Inflammatory macrophage treated with lipopolysaccharide for 1 hour (primary cell): ENCODE measurements at places on chromosomes 2 and 18.

DNA sequence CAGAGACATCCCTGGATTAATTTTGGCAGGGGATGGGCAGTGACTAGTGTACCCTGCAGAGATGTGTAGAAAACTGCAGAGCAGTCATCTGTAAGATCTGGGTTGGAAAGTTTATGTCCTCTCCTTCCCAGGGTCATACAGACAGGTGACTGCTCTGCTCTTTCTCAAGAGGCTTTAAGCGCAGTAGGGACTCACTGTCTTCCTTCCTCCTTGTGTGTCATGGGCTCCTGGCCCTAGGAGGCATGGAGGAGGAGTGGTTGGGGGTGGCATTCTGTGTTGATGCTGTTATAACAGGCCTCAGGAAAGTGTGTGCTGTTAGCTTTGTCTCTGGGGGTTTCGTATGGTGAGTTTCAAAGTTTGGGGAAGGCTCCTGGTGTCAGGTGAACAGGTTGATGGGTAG, 130.5 kb upstream of the MGAT5 start:
- peak; percentile 37 for DNase-seq

DNA sequence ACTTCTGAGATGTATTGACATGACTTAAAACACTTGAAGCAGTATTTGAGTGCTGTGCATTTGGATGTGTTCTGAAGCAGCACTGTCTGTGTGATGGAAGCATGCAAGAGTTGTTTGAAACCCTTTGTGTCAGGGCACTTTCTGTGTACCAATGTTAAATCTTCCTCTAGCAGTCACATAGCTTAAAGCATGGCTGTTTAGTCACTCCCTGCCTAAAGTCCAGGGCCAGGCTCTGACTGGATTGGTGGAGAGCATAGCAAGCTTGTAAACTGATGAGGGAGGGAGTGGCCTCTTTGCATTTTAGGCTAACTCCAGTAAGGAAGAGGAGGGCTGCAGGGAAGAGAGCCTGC, 73.5 kb downstream of the MYO1B start:
- no peak for DNase-seq

DNA sequence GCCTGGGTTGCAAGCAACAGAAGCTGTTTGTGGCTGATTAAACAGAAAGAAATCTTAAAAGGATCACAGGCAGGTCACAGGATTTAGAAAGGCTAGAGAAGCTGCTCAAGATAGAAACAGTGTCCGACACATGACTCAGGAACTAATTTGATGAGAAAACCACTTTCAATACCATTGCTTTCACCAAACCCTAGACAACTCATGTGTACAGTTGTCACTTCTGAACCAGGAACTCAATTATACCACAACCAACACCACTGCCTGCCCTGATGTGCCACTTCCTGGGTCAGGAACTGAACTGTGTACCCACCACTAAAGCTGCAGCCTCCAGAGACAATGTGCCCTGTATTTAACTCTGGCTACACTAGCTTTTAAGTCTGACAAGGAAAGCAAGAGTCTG, 56.0 kb downstream of the TMEM247 start:
- DNase-seq: peak; percentile 53

- DNase-seq: no peak
These were observed 1.5 kb downstream of the RND3 start for GRCh38 chr2:150485871-150486538.

DNA sequence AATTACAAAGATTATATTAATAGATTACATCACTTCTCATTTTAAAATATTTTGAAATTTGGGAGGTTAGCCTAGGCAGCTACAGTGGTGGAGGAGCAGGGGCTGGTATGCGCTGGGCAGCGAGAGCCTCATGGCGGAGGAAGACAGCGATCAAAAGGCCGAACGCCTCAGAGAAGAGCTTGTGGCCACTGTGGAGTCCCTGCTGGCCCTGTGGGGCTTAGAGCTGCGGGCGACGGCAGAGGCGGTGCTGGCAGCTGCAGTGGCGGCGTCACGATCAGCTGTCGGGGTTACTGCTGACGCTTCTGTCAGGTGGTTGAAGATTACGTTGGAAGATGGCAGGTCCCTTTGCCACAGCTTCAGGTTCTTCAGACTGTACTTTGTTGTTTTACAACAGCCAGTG, 87.4 kb downstream of the ROCK2 start:
- no peak for DNase-seq

DNA sequence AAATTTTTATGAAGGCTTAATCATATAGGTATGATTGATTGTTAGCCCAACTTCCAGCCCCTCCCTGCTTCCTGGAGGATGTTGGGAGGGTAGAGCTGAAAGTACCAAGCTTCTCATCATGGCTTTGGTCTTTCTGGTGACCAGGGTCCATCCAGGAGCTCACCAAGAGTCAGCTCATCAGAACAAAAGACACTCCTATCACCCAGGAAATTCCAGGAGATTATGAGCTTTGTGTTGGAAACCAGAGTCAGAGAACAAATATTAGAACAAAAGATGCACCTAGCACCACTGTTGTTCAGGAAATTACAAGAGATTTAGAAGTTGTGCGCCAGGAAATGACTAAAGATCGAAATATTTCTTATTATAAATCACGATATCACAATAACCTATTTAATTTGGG, 119.9 kb upstream of the THUMPD2 start:
- no peak for DNase-seq

- no peak for DNase-seq
These were observed 57.1 kb downstream of the PKP4 start for GRCh38 chr2:158513841-158514240.

DNA sequence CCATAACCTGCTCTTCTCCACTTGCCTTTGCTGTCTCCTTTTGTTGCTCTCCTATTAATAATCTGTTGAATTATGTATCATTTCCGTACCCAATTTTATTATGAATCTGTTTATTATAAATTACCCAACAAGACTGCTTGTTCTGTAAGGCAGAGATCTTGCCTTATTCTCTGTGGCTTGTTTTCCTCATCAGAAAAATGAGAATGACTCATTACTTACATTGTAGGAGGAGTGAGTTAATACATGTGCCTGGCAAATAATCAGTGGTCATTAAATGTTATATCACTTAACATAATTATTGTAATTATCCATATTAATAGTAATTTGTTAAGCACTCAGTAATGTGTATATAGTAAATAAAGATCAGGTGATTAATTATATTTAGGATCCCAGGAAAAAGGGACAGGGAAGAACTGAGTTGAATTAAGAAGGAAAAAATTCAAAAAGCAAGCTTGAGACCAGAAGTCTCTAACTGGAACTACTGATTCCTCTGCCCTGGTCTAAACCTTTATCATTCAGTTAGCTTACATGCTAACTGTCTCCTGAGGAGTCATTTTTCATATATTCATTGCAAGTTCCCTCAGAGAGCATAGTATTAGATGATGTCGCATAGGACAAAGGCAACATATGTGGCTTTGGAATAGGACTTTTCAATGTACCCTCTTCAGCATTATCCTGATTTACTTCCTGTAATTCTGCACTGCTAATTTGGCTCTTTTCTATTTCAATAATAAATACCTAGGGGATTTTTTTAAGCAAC, 335.7 kb downstream of the GALNT13 start:
- DNase-seq: no peak

GRCh38 chr2:8247905-8248622, 433.8 kb upstream of the ID2 start:
- no peak for DNase-seq

DNA sequence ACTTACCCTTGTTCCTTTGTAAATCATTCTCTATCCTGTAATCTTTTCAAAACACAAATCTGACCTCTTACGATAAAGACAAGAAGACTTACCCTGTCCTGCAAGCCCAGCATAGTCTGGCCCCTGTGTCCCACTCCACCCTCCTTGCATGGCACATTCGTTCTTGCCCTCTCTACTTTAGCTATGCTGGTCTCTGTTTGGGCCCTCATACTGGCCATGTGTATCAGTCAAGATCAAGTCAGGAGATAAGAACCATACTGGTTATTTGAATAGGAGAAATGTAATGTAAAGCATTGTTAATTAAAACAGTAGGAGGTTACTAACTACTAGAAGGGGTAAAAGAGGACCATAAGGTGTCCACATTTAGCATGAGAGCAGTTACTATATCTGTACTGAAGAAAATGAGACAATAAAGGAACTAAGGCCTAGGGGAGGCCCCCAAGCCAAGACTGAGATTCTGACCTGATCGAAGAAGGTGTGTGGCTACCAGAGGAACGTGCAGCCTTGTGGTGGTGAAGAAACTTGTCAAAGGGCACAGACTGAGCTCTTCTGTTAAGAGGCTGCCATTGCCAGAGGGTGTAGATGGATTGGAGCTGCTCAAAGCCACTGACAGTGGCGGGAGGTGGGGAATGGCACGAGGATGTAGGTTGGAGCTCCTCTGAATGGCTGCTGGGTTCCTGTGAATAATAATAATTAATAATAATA, 80.8 kb downstream of the KCTD18 start:
- no peak for DNase-seq

GRCh38 chr2:222456479-222457077, 32.2 kb downstream of the SGPP2 start:
- no peak for DNase-seq

- no peak for DNase-seq
These were observed at the start of gene YES1 for GRCh38 chr18:811892-812375. TSS of gene YES1 (minus strand) at chr18:812242. CDS start at chr18:756827, 55,415 bp downstream.

DNA sequence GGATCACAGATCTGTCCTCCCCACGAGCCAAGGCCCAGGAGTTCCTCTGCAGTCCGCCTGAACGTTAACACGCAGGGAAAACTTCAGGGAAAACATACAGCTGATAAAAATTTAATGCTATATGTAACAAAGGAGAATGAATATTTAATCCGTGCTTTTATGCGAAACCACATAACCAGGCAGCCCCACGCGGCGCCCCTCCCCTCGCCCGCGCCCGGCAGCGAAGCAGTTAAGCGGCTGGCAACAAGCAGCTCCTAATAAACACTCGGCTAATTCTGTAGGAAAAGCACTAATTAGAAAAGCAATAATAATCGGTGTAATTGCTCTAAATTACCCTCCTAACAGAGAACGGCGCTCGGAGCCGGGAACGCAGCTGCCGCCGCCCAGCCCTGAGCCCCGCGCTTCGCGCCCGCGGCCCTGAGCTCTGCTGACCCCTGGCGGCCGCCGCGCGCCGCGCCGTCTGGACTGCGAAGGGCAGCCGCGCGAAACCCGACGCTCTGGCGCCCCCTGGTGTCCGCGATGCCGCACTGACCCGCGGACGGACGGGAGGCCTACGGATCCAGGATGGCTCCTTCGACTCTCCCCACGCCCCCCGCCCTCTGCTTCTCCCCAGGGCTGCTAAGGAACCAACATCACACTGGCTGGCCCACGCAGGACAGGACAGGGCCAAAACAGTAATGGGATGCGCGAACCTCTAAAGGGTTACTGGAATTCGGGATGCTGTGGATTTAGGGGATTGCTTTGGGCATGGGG, 181.4 kb downstream of the SMAD2 start:
- peak; percentile 54 for DNase-seq

GRCh38 chr2:118065921-118066511, 22.3 kb upstream of the INSIG2 start:
- DNase-seq: no peak

DNA sequence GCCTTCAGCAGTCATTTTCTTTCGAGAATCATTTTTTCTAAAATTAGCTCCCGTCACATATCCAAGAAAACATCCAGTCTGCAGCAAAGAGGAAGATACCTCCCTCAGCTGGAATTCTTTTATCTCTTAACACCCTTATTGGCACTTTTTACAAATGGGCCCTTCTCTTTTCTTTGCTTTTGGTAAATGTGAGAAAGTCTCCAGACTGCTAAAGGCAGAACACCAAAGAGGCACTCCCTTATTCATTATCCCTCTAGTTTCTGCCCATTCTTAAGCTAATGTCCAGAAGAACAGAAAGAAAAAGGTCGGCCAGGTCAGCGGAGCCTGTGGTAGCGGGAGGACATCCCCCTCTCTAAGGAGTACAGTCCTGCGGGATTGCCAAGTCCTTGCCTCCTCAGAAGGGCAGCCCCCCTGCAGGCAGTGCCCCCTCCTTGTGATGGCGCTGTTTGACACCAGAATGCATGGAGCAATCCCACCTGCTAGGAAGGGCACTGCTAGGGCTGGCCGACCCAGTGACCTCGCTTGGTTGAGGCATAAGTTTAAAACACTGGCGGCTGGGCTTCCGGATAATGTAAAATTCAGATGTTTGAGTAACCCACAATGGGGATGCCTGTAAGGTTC, 34.0 kb downstream of the ST6GAL2 start:
- no peak for DNase-seq

DNA sequence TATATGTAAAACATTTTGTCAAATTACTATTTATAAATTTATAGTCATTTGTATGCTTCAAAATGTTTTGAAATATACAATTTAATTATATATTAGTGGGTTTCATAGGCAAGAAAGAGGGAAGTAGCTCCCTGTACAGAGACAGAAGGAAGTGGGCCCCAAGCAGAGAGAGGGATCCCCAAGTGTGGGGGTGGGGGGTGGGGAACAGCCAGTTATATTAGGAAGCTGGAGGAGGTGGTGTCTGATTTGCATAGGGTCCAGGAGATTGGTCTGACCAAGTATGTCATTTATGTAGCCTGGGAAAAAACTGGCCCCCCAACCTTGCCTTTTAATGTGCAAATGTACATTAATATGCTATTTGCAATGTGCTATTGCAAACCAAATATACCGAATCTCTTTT, 76.5 kb upstream of the ZSWIM2 start:
- no peak for DNase-seq

DNA sequence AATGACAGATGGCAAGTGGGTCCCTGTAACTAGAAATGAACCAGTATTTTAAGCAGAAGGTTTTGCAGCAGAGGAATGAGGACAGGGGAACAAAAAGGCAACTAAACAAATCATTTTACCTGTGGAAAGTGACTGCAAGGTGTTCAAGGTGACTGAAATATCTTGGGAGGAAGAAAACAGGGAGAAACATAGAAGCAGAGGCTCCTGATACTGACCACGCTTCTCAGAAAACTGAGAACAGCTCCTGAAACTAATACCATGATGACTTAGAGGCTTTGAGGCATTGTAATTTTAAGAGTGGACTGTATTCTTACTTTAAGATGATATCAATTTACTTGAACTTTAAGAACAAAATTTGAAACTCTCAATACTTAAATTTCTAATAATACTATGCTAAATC, at the start of gene DYTN:
Gene DYTN, minus strand, starts transcription at position 101 of the 400 bp plus-strand sequence. CDS start 117 bp downstream, outside the sequence.
- no peak for DNase-seq

GRCh38 chr2:24359129-24360049, 947 bp downstream of the ITSN2 start:
- peak; percentile 10 for DNase-seq

GRCh38 chr2:8506746-8507145, 175.1 kb upstream of the ID2 start:
- DNase-seq: no peak

DNA sequence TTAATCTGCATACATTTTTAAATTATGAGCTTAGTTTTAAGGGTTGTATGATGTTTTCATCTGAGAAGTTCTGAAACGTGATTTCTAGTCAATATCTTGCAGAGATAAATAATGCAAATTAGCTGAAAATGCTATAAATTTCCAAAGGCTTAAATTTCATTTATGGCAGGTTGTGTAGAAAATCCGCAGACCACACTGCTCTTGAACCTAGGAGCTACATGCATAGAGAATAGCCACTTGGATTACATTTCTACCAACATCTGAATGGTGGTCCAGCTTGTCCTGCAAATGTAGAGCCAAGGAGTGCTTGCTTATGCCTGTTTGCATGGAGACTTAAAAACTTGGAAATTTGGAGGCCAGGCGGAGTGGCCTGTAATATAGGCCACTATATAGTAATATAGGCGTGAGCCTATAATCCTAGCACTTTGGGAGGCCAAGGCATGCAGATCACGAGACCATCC, 6.8 kb downstream of the MAT2A start:
- no peak for DNase-seq
